CD4-positive, alpha-beta T cell treated with Interleukin-21 for 1 hour (primary cell): ENCODE measurements at places on chromosomes 11 and 22.

DNA sequence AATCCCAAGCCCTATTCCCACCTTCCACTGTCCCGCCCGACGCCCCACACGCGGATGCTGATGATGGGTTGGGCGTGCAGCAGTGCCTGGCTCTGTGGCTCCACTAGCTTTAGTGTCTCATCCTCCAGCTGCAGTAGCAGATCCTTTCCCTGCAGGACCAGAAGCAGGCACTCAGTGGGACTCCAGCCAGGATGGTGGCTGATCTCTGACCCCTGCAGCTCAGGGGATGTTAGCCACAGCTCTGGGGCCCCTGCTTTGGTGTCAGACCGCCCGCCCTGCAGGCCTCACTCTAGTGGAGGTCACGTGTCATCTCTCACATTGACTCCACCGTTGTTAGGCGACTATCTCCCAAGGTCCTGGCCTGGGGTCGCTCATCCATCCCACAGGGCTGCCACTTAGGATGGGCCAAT, 11.8 kb downstream of the SMPD1 start:
- DNase-seq, result peak; percentile 24

DNA sequence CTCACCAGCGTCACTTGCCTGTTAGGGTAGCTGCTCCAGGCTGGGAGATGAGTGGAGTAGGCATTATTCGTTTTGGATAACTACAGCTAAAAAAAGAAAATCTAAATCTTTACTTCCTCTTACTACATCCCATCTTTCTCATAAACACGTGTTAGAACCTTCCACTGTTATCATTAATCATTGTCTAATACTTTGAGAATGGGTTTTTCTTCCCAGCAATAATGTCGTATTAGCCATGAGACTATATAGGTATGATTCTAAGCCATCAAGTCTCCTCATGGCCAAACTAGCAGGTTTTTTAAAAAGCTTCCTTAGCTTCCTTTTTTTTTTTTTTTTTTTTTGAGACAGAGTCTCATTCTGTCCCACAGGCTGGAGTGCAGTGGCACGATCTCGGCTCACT, 3.9 kb upstream of the TEF start:
- DNase-seq, result no peak

- DNase-seq, result no peak
Measured at GRCh38 chr22:27632451-27633295, 168.9 kb downstream of the MN1 start.

GRCh38 chr11:12266943-12267342, 110.4 kb upstream of the PARVA start:
- DNase-seq, result no peak

GRCh38 chr11:44977493-44977984, 26.9 kb upstream of the TP53I11 start:
- peak; percentile 32 for DNase-seq

- no peak for DNase-seq
Measured at GRCh38 chr11:44133335-44133946, 38.0 kb downstream of the EXT2 start.

DNA sequence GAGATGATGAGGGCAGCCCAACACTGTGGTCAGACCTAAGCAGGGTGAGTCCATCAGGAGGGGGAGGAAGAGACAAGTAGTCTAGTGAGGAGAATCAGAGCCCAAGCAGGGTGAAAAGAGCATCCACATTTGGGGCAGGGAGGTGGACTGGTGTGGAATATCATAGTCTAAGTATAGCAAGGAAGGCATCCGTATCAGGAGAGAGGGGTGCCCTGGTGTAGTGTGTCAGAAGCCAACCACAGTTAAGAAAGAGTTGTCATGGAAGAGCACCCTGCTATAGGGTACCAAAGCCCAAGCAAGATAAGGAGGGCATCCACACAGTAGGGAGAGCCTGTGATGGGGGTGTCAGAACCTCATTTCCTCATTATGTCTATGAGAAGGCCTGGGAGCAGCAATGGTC, 45.3 kb downstream of the PAK1 start:
- no peak for DNase-seq

- DNase-seq, result no peak
Measured at GRCh38 chr11:72394416-72394815, 39.9 kb downstream of the CLPB start.

GRCh38 chr11:36377759-36378564, 81.9 kb downstream of the PRR5L start:
- DNase-seq, result no peak

- DNase-seq, result no peak
Measured at GRCh38 chr11:34235591-34236071, 122.2 kb downstream of the ABTB2 start.

DNA sequence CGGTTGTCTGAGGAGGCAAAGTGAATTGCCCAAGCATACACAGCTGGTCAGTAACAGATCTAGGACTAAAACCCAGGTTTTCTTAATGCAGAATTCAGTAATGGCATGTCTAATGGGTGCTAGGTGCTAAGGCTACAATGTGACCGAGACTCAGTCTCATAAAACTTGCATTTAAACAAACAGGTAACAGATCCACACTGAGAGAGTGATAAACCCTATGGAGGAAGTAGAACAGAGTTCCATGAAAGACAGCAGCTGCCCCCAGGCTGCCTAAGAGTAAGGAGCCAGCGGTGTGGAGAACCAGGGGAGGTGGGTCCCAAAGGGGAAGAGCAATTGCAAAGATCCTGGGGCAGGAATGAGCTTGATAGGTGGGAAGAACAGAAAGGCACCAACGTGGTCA, 27.3 kb downstream of the MMP13 start:
- DNase-seq, result no peak

DNA sequence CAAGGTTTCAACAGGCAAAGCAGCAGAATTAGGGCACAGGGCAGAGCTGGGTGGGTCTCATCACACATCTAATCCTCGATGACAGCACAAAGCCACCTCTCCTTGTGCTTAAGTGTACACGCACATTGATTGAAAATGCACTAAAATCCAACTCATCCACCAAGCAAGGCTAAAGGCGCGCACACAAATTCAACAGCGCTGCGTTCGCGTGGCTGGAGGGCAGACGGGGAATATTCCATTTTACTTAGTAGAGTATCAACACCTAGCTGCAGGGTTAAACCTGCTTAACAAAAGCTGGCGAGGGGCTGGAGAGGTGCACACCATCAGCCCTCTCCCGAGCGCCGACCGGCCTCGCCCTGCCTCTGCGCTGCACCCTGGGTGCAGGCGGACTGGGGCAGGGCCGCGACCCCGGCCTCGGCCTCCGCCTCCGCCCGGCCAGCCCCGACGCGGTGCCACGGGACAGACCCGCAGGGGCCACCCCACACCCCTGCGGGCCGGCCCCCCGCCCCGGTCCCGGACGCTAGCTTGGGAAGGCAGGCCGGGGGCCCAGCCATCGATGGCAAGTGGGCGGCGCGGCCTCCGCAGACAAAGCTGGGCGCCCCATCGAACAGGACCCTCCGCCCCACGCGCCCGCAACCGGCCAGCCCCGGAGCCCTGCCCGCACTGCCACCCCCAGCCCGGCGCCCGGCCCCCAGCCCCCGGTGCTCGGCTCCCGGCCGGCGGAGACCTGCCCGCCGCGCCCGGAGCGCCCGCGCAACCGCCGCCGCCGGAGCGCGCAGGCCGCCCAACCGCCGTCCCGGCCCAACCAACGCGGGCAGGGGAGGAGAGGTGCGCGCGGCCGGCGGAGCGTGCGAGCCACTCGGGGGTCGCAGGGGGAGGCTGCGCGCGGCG, 929 bp downstream of the PRDM10 start:
- peak; percentile 27 for DNase-seq

GRCh38 chr11:35424157-35424940, 5.0 kb upstream of the SLC1A2 start:
- no peak for DNase-seq
